Lower leg skin (tissue), 4 donors: ENCODE measurements at places on chromosomes 7 and 10.

- DNase-seq = no peak
These were observed 14.2 kb downstream of the ZNF365 start for GRCh38 chr10:62388328-62388727.

GRCh38 chr7:95213148-95213547, 111.2 kb downstream of the PON1 start:
- DNase-seq = no peak

- DNase-seq = no peak
These were observed 730.6 kb upstream of the IGFBP3 start for GRCh38 chr7:46651561-46652088.

DNA sequence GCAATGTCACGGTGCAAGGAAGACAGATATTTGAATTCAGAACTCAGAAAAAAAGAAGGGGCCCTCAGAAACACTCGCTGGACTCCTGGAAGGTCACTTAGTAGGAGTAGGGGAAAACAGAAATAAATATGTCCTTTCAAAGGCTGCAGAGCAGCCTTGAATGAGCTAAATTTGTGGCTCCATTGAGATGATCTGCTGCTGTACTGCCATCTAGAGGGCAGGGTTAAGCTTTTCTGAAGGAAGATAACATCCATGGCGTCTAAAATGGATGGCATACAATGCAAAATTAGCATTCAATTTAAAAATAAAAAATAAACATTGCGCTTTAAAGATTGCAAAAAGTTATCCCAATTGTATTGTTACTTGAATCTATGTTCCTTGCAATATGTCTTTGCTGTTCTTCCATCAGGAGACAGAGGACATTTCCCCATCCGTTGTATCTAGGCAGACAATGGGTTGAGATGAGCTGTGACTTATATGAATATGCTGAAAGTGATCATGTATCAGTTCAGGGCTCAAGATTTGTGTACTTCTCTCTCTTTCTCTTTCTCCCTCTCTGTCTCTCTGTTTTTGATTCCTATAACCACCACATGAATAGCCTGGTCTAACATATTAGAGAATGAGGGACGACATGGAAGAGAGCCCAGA, 642.2 kb downstream of the SH2D4B start:
- DNase-seq = no peak

GRCh38 chr7:106126170-106126938, 14.2 kb upstream of the SYPL1 start:
- DNase-seq = no peak

DNA sequence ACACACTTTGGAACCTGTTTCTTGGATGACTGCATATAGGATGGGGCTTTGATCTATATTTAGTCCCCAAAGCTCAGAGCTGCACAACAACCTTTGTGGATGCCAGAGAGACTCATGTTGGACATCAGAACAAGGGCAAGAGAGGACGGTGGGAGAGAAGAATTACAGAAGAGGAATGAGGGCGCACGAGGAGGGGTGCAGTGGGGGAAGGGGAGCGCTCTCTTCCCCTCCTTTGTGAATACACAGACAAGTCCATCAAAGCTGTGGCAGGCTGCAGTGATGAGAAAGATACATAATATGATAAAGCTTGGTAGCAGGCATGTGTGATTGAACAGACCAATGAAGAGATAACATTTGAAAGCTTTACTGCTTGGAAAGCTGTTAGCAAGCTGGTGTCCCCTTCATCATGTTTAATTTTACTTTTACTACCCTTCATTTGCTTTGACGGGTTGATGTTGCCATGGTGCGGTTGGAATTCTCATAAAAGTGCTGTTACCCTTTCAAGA, 857.8 kb downstream of the KCNMA1 start:
- DNase-seq = no peak

DNA sequence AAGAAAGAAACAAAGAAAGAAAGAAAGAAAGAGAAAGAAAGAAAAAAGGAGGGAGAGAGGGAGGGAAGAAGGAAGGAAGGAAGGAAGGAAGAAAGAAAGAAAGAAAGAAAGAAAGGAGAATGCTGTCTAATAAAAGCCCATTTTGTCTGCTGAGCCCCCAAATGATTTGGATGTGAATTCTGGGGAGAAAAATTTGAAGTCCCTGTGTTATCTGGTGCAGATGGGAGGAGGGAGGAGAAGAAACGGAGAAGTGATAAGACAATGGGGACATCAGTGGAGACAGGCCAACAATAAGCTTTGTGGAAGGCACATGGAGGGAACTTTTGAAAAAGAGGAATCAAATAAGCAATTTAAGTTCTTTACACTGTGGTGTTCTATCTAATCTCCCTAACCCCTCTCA, 24.6 kb upstream of the TMEM273 start:
- DNase-seq = peak; percentile 26
